ENCODE measurements at places on chromosomes 6 and 20.

DNA sequence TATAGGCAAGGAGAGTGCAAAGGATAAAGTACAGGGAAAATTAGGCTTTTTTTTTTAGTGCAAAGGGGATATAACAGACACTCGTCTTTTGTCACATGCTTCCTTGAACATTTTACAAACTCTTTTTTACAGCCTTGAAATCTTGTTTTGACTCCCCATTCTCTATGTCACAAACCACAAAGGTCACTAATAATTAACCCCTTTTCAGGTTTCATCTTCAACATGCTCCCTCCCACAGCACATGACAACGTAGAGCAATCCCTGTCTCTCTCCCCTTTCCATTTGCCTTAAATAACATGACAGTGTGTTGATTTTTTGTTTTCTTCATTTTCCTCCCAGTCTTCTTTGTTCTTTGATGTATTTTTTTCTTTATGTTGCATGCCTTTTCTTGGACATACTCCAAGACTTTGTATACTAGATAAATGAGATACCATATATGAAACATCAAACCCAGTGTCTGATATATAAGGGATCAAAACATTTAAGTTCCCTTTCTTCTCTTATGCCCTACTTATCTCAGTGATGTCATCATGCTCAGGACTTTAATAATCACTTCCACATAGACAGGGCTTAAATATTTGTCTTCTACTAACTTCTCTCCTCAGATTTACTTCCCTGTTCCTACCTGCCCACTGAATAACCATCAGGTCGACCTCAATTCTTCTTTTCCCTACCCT is 378.7 kb upstream of the HSF2 start:
- no peak for DNase-seq

DNA sequence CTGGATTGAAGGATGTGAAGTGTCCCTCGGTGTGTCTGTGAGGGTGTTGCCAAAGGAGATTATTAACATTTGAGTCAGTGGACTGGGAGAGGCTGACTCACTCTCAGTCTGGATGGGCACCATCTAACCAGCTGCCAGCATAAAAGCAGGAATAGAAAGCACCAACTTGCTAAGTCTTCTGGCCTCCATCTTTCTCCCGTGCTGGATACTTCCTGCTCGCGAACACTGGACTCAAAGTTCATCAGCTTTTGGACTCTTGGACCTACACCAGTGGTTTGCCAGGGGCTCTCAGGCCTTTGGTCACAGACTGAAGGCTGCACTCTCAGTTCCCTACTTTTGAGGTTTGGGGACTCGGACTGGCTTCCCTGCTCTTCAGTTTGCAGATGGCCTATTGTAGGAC is 220.3 kb upstream of the LRFN2 start:
- no peak for DNase-seq

GRCh38 chr20:33840759-33841435 is 29.7 kb downstream of the CHMP4B start:
- DNase-seq, result no peak

- no peak for DNase-seq
Observed at GRCh38 chr20:49478266-49478665, 4.2 kb downstream of the KCNB1 start.

DNA sequence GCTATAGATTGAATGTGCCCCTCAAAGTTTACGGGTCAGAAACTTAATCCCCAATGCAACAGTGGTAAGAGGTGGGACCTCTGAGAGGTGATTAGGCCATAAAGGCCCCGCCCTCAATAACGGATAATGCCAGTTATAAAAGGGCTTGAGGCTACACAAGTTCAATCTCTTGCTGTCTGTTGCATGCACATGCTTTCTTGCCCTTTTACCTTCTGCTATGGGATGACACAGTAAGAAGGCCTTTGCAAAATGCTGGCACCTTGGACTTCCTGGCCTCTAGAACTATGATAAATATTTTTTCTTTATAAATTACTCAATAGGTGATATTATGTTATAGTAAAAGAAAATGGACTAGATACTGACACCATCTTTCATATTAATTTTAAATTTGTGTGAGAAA is 806.1 kb downstream of the TENT5A start:
- DNase-seq, result no peak

GRCh38 chr6:162951164-162951743 is 223.5 kb downstream of the PACRG start:
- DNase-seq, result no peak

- no peak for DNase-seq
Observed at GRCh38 chr20:17848249-17849048, 120.1 kb downstream of the SNX5 start.

- DNase-seq, result peak; percentile 39
Observed at GRCh38 chr20:48904566-48905296, 16.8 kb upstream of the ARFGEF2 start.

DNA sequence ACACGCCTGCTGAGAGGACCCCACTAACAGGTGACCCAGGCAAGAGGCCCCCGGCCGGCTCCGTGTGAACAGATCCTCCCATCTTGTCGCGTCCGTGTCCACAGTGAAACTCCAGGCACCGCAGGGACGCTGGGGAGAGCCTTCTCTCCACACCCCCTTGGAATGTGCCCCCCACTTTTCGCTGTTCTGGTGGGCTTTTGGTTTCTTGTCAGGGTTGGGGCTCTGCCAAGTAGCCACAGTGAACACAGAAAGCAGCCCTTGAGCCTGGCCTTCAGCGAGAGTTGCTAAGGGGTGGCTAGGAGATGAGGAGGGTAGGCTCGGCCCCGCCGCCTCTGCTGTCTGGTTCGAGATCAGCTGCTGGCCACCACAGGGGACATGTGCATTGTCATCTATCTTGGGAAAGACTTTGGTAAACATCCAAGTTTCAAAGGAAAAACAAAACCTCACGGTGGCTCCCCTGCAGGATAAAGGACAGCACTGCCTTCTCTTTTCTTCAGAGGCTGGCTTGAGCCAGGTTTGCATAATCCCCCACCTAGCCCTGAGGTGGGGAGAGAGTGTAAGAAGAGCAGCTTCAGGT is 22.7 kb downstream of the SYNDIG1 start:
- no peak for DNase-seq

- peak; percentile 29 for DNase-seq
Observed at GRCh38 chr6:155327326-155328073, 13.2 kb upstream of the TFB1M start.

DNA sequence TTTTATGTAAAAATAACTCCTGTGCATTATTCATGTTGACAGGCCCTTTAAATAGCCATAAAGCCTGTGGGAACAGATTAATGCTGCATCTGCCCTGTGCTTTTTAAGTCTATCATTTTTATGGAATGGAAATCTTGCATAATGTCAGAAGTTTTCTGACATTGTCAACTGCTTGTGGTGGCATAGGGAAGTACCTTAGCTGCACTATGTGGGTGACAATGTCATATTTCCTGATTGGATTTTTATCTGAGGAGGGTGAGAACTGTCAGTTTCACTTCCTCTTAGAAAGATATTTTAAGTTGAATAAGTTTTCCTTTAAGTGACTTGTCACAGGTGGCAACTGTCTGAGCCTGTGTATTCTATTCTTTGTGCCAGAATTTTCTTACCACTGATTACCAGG is 267.9 kb downstream of the PLCB1 start:
- no peak for DNase-seq

DNA sequence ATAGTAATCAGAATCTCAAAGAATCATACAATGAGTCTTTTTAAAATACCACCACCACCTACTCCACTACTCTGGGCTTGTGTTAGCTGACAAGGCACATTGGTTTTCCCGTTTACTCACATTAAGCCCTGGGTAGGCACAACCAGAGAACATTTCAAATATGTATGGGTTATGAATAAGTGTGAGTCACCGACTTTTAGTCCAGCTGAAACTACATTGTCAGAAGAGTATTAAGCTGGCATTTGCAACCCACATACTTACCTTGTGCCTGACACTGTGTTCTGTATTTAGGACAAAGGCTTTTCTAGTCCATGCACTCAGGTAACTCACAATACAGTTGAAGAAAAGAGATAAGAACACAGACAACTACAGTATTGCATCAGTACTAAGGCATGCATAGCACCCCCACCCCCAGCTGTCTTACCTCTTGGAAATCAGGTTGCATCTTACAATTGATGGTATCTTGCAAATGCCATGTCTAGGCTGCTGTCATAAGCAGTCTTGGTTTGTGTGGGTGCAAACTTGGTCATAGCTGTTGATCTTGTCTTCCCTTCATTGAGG is 40.3 kb upstream of the AHI1 start:
- peak; percentile 78 for DNase-seq

DNA sequence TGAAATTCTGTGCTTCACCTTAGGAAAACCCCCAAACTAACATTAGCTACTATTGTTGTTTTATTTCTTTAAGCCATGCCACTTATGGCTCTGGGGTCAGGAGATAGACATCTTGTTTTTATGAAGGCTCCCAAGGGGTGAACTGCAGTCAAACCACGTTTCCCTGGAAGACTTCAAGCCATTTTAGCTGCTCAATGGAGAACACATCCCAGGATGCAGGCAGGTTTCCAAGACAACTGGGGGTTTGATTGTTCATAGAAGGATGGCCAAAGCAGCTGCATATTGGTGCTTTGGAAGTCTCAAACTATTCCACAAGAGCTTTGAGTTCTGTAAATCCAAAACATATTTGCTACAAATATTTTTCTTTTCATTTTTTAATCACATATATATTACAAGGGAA is 818.0 kb downstream of the MAFB start:
- DNase-seq, result no peak

GRCh38 chr6:4008324-4009047 is 70.5 kb downstream of the FAM217A start:
- no peak for DNase-seq

DNA sequence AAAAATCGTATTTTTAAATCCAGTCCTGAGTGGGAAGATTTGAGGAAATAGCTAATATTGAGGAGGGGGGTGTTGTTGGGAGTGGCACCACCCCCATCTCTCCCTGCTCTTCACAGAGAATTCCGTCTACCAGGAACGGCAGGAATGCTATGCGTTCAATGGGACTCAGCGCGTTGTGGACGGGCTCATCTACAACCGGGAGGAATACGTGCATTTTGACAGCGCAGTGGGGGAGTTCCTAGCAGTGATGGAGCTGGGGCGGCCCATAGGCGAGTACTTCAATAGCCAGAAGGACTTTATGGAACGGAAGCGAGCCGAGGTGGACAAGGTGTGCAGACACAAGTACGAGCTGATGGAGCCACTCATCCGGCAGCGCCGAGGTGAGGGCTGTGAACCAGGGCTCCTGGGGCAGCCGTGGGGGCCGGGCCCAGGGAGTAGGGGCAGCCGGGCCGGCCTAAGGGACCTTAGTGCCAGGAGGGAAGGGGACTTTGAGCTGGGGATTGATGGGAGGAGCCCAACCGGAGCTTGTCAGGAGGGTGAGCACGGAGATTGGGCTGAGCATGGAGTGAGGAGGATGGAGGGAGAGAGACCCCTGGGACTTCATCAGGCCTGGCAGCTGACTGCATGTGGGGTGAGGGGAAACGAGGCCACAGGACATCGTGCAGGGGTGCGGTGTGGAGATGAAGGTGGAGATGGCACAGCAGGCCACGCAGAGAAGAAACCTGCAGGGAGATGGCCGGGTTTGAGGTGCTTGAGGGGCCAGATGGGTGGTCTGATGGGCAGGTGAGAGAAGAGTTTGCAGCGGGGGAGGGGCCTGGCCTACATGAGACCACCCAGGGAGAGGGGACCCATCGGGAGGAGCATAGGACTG is 41.3 kb downstream of the HLA-DPB1 start:
- DNase-seq, result no peak

DNA sequence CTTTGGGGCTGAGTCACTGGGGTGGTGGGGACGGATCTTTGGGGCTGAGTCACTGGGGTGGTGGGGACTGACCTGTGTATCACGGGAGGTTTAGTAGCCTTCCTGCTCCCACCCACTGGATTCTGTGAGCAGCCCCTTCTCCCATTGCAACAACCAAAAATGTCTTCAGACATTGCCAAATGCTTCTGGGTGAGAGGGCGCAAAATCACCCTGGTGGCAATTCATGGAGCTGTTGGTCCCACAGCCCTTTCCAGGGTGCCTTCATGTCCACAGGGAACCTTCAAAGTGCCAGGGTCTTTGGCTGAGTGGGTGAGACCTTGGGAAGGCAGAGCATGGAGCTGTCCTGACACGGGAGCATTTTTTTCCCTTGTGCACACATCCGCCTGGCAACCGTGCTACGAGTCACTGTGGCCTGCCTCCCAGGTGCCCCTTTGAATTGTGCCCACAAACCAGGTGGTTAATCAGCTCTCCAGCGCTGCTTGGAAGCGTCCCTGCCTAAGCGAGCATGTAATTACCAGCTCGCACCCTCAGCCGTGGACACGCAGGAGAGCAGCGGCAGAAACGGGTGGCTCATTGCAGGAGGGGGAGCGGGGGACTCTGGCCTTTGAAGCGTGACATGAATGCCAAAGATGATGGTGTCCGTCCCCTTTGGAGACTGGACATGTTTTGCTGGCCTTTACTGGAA is 27.4 kb upstream of the APCDD1L start:
- no peak for DNase-seq

DNA sequence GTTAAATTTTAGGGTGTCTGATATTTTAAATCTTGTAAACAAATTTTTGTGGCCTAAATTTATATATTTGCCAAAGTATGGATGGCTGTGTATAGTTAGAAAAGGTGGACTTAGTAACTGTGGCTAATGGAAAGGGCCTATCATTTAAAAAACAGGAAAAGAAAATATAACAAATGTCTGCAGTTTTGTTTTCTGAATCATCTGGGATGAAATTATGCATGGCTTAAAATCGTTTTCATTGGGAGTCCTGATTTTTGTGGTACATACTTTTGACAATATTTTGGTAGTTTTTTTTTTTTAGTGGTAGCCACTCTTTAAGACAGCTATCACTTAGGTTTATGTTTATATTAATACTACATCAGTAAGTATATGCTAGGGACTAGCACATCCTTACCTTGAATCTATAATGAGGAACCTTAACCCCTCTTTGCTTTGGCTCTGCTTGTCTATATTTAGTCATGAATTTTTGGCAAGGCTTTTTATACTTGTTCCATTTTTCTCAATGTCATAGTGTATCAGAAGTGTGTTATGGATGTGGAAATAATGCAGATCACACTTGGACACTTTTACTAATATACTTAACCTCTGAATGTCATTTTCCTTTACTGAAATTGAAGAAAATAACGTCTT is 5.6 kb downstream of the ARID1B start:
- DNase-seq, result no peak

- DNase-seq, result no peak
Observed at GRCh38 chr20:8057871-8058270, 38.3 kb upstream of the TMX4 start.

GRCh38 chr20:22455259-22455658 is 129.1 kb downstream of the FOXA2 start:
- DNase-seq, result no peak
